ENCODE measurements at places on chromosomes 5 and 9.

DNA sequence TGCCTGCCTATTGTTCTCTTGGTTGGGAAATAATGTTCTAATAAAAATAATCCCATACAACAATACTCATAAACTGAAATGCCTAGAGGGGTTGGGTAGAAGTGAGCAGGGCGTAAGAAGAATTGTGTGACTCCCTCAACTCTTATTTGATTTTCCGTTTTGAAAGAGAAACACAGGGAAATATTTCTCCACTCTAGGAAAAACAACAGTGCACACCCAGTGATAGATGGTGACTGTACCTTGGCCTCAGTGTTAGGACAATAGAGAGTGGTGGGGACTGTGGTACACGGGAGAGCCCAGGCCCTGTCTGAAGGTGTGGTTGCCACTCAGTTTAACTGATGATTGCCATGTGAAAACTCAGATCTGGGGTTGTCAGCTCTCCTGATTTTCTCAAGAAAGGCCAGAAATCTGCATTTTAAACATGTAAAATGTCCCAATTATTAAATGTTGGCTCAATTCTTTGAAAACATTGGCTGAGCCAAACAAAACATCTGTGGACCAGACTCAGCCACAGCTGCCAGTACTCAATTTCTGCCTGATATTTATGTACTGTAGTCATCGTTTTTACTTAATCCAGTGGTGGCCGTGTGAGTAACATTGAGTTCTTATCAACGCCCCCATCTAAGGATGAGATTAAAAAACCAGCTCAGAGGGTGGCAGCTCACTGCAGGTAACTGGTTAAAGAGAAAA lies 103.8 kb upstream of the ZNF618 start:
- no peak for DNase-seq

DNA sequence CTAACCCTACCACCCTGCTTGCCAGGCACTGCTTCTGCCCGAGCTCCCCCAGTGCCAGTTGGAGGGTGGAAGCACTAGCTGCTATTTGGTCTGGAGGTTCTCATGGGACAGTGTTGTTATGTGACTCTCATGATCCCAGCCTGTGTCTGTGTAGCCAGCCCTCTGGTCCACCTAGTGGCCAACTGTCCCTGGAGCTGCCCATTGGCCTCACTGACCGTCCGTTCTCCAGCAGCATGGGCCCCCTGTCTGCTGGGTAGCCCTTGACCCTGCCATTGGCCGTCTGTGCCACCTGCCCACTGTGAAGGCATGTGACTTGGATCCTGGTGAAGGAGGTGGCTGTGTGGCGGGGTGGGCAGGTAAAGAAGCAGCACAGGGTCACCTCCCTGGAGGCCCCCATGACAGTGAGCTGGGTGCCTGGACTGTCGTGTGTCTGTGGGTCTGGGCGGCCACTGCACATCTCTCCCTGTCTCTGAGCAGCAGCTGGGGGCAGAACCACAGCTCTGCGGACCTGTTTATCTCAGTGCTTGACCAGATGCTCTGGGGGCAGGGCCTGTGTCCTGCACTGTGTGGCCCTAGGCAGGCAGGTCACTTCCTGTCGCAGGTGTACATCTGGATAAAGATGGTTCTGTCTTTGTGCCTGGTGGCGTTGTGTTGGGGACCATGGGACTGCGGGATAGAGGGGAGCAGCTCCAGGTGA lies 11.4 kb downstream of the PHF2 start:
- DNase-seq, result no peak

DNA sequence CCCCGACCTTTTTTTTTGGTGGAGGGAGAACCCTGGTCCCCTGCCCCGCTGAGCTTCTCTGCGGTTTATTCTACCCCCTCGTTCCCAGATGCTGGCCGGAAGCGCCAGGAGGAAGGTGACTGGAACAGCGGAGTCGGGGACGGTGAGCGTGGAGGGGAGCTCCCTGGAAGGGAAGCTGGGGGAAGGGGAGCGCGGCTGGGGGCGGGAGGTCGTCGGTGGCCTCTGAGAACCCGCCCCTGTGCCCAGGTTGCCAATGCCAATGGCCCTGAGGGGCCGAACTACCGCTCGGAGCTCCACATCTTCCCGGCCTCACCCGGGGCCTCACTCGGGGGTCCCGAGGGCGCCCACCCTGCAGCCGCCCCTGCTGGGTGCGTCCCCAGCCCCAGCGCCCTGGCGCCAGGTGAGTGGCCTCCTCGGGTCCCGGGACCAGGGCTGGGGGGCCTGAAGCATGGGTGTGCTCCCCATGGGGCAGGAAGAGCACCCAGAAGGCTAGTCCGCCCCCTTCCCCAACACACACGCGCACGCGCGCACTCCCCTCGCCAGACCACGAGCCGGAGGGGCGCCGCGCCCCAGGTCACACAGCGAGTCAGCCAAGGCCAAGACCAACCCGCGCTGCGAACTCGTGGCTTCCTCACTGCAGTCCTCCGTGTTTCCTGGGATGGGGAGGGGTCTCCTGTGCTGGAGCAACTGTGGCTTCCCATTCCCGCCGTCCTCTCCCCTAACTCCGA lies 10.6 kb downstream of the MYOZ3 start:
- no peak for DNase-seq

GRCh38 chr9:91407580-91408318 lies 15.9 kb downstream of the NFIL3 start:
- no peak for DNase-seq

- no peak for DNase-seq
Measured at GRCh38 chr5:74199436-74200210, 440.9 kb downstream of the ENC1 start.

DNA sequence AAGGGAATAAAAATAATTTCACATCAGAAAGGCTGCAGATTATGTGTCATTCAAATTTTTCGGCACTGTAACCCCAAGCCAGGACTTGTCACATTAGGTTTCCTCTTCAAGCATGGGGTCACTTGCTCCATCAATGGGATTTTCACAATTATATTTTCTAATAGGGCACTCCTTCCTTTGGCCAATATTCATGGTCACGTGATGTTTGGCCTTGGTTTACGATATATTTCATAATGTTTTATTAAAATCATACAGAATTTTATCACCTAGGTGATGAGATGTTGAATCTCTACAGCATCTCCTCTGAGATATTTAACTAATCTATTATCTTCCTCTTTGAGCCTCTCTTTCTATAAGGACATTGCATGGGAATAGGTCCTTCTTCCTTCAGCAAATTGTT lies 523.5 kb upstream of the SEMA6A start:
- DNase-seq, result no peak

- no peak for DNase-seq
Measured at GRCh38 chr5:40879163-40879942, 29.9 kb upstream of the C7 start.

- no peak for DNase-seq
Measured at GRCh38 chr5:1913578-1913977, 30.9 kb upstream of the IRX4 start.

DNA sequence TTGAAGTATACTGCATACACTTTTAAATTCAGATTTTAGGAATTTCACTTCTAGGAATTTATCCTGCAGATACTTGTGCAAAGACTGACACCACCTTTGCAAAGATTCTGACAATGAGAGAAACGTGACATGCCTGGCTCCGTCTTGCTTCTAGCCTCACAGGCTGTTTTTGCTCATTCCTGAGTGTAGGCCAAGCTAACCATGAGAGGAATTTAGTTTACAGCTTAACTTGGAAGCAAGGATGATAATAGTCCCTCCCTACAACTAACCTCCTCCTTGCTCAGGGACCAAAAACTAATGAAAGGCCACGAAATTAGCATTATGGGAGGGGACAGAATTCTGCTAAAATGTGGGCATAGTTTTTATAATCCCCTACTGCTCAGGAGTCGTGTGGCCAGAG lies 31.1 kb downstream of the C5orf22 start:
- no peak for DNase-seq

DNA sequence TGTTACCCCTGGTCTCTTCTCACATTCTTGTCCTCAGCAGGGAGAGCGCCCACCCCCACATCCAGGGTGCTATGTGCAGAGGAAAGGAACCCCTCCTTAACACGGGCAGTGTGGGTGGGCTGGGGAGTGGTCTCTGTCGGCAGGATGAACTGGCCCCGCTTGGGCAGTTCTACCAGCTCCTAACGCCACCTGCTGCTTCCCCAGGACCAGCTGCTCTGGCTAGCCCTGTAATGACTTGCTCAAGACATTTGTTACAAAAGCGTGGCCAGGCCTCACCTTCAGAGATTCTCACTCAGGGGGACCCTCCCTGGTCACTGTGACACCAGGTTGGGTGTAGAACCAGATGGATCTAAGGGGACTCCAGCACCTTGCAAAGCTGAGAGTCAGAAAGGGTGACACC lies 82.4 kb downstream of the HMCN2 start:
- no peak for DNase-seq
